ENCODE measurements at places on chromosomes 2 and 18.

DNA sequence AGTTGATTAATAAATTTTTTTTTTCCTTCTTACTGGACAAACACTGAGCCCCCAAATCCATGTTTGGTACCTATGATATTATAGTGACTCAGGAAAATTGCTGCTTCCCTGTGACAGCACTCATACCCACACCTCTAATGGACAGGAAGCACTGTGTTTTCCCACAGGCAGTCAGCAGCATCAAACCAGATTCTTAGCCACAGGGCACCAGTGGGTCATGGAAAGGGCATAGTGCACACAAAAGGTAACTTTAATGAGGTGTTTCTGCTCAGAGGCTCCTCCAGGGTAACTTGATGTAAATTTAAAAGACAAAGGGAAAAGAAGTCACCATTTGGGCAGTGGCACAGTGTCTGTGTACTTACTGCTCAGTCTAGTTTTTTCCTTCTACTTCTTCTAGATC is 34.1 kb downstream of the SERPINB11 start:
- no peaks in the 10 kb centered on the region for H3K27me3 ChIP-seq
- no peaks in the 10 kb centered on the region for H3K36me3 ChIP-seq
- H3K27ac ChIP-seq = no peak overlapping the region

DNA sequence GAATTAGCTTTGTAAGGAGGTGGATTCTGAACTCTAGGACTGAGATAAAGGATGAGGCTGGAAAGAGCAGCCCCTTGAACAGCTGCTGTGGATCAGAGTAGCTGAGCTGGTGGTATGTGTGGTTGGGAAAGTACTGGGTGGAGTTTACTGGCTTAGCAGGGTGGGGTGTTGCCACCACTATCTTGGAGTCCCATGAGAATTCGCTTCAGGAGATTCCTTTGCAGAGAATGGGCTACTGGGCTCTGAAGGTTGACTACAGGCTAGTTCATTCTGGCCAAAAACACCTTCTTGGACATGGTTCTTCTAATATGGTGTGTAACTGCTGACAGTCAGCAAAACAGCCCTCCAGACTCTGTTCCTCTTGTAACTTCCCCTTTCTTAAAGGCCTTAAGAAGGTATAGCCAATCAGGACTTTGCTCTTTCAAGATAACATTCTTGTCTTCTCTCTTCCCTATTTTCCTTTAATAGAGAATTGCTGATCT is 52.7 kb downstream of the TET3 start:
- H3K4me3 ChIP-seq = no peak overlapping the region
- no peak overlapping the region for H3K27ac ChIP-seq
- no peaks in the 10 kb centered on the region for H3K36me3 ChIP-seq
- peaks cover 69% of the 10 kb centered on the region for H3K4me1 ChIP-seq
- DNase-seq = no peak

DNA sequence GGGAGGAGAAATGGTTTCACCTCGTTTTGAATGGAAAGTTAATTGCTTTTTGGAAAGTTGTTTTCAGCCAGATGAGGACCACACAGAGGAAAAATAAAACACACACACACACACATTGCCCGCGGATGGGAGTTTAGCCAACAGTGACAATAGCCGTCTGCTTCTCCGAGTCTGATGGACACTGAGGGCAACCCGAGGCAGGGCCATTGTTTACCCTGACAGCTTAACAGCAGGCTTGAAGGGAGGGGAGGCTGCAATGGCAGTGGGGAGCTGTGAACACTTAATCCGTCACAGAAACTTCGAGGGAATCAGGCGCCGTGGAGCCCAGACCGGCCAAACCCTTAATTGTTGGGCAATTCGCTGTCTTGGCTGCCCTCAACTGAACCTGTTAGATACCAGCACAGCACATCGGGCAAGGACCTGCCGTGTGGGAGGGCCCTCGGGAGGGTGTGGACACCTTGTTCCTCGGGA is 145.9 kb downstream of the ACKR3 start:
- H3K4me3 ChIP-seq = no peak overlapping the region
- H3K36me3 ChIP-seq = no peaks in the 10 kb centered on the region
- DNase-seq = no peak
- no peaks in the 10 kb centered on the region for H3K4me1 ChIP-seq

- H3K27me3 ChIP-seq = no peaks in the 10 kb centered on the region
- no peaks in the 10 kb centered on the region for H3K36me3 ChIP-seq
- no peaks in the 10 kb centered on the region for H3K4me1 ChIP-seq
- no peak overlapping the region for H3K4me3 ChIP-seq
Measured at GRCh38 chr2:149860276-149860921, 272.8 kb upstream of the MMADHC start.
